K562 (cell line): ENCODE measurements at places on chromosomes 1 and 21.

GRCh38 chr1:71245246-71245645 is 164.4 kb upstream of the ZRANB2 start:
- DNase-seq = no peak

- DNase-seq = no peak
Observed at GRCh38 chr1:10594595-10595223, 120.0 kb downstream of the PEX14 start.

- DNase-seq = no peak
Observed at GRCh38 chr1:180728472-180729106, 96.8 kb downstream of the XPR1 start.

DNA sequence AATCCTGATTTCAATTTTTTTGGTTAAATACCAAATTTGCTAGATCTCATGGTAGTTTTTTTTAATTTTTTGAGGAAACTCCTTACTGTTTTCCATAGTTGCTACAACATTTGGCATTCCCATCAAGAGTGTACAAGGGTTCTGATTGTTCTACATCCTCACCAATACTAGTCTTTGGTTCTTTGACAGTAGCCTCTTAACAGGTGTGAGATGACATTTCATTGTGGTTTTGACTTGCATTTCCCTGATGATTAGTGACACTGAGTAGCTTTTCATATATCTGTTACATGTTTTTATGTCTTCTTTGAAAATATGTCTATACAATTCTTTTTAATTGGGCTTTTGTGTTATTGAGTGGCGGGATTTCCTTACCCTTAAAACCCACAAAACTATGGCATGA is 20.9 kb upstream of the RGS13 start:
- DNase-seq = no peak

- peak; percentile 80 for DNase-seq
Observed at GRCh38 chr1:109307274-109308021, 637 bp upstream of the MYBPHL start.

DNA sequence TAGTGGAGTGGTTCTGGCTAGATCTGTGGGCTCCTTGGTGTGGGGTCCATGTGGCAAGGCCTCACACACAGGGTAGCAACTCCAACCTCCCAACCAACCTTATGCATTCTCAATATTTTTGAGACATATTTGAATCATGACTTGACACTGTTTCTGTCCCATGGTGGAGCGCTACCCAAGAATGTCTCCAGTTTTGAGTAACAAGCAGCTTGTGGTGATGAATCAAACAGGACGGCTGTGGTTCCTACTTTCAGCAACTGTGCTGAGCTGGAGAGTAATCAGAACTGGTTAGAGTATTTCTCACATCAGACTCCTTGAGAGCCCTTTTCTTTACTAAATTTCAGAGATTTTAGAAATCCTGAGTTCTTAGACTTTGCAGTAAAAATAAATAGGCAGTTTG is 3.1 kb downstream of the LCE3D start:
- DNase-seq = no peak

DNA sequence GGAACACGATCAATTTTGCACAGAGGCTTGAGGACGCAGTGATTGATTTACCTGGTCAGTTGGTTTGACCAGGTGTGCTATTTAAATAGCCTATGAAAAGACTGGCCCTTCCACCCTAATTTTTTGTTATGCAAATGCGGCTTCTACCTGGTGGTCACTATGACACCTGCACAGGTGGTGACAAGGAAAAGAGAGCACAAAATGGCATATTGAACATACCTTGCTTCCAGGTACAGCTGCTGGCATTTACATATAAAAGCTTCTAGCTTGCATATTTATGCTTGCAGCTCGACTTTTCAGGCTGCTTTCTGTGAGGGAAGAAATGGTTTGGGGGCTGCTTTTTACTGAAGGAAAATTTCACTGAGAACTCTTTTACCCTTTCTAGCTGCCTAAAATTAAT is 15.3 kb upstream of the FMO4 start:
- no peak for DNase-seq

- no peak for DNase-seq
Observed at GRCh38 chr1:181117648-181118449, 29.3 kb downstream of the IER5 start.

- no peak for DNase-seq
Observed at GRCh38 chr1:200294241-200294640, 115.6 kb downstream of the ZNF281 start.

- peak; percentile 52 for DNase-seq
Observed at GRCh38 chr1:161792740-161793139, 26.6 kb downstream of the ATF6 start.

DNA sequence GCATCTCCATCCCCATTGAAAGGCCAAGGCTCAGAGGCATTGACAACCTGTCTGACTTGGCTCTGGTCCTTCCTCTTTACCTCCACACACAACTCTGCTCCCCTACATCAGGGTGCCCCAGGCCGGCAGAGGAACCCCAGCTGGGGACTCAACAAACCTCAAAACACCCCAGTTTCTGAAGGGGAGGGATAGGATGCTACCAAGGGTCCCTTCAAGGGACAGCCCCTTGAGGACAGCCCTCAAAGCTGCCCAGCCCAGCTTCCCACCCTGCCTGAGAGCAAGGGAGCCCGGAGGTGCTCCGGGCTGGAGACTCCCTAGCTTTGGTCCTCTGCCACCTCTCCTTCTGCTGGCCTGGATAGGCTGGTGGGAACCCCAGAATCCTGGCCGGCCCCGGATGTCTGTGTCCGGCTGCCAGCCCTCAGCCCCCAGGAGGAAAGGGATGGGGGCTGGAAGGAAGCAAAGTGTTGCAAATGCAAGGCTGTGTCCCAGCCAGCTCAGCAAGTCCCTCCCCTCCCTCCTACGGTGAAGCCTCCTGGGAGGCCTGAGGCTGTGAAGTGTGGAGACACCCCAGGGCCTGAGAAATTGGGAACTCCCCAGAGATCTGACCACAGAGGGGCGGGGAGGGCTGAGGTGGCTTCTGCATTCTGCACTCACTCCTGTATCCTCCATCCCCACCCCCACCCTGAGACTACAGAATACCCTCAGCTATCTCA is 1.1 kb upstream of the MARCKSL1 start:
- DNase-seq = peak; percentile 49

DNA sequence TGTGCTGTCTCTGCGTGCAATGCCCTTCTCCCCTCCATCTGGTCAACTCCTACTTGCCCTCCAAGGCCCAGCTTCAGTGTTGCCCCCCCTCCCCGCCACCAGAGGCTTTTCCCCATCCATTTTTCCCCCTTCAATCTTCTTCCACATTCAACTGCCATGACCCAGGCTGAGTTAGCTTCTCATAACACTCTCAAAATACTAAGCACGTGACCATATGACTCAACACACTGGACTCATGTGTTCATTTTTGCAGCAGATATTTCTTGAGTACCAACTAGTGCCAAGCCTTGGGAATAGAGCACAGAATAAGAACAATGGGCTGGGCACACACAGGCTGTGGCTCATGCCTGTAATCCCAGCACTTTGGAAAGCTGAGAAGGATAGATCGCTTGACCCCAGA is 132.1 kb downstream of the IGSF21 start:
- DNase-seq = no peak

- DNase-seq = no peak
Observed at GRCh38 chr1:221029981-221030649, 150.9 kb downstream of the HLX start.

GRCh38 chr1:7362947-7363346 is 408.1 kb upstream of the VAMP3 start:
- no peak for DNase-seq
